ENCODE measurements at places on chromosomes 1 and 21. TPM values are rescaled to one million over a fixed set of nuclear protein-coding genes. Genes with fewer than 3 reads are reported as not detected.
A peak's percentile ranks its signal among the peaks of the same experiment; 100 is the strongest.

The GRHL3 gene
- 194 TPM for total RNA-seq

The COL8A2 gene
- total RNA-seq = 2.5 TPM

GRCh38 chr21:44985441-44986401 lies 45.9 kb downstream of the SLX9 start:
- H3K4me1 ChIP-seq = peaks cover 10% of the 10 kb centered on the region
- no peaks in the 10 kb centered on the region for H3K36me3 ChIP-seq
- no peak for DNase-seq
- H3K27me3 ChIP-seq = peaks cover 3% of the 10 kb centered on the region
- no peak overlapping the region for H3K4me3 ChIP-seq

- H3K27me3 ChIP-seq = no peaks in the 10 kb centered on the region
- H3K36me3 ChIP-seq = peaks cover 39% of the 10 kb centered on the region
- no peaks in the 10 kb centered on the region for H3K4me1 ChIP-seq
- peak overlapping the region; percentile 40 for H3K27ac ChIP-seq
- H3K4me3 ChIP-seq = no peak overlapping the region
These were observed 8.4 kb downstream of the MMACHC start for GRCh38 chr1:45508295-45509151.

The SLC1A7 gene
- total RNA-seq = not detected

The C8B gene
- total RNA-seq = 0.76 TPM

DNA sequence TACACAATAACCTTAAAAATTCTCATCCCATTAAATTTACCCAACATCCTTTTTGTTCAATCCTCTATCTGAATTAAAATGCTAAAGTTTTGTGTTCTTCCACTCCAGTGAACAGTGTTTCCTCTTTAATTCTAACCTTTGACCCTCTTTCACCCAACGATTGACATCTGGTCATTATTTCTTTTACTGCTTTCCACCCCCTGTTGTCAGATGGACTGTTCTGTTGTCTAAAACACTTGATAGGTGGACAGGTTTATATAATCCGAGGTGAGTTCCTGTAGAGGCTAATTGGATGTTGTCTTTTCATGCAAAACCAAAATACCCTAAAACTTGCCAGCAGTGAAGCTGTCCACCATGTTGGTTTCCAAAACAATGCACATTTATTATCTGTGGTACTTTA lies 73.4 kb upstream of the SERTAD4 start:
- H3K4me3 ChIP-seq = no peak overlapping the region
- DNase-seq = no peak
- no peaks in the 10 kb centered on the region for H3K27me3 ChIP-seq
- no peak overlapping the region for H3K27ac ChIP-seq
- H3K4me1 ChIP-seq = no peaks in the 10 kb centered on the region

- H3K4me1 ChIP-seq = peaks cover 6% of the 10 kb centered on the region
- no peak for DNase-seq
- H3K27me3 ChIP-seq = no peaks in the 10 kb centered on the region
- H3K27ac ChIP-seq = no peak overlapping the region
- no peaks in the 10 kb centered on the region for H3K36me3 ChIP-seq
These were observed 53.8 kb upstream of the PPP2R5A start for GRCh38 chr1:212231372-212231771.
